ENCODE measurements at places on chromosomes 3 and 15. TPM values are rescaled to one million over a fixed set of nuclear protein-coding genes. Genes with fewer than 3 reads are reported as not detected.

DNA sequence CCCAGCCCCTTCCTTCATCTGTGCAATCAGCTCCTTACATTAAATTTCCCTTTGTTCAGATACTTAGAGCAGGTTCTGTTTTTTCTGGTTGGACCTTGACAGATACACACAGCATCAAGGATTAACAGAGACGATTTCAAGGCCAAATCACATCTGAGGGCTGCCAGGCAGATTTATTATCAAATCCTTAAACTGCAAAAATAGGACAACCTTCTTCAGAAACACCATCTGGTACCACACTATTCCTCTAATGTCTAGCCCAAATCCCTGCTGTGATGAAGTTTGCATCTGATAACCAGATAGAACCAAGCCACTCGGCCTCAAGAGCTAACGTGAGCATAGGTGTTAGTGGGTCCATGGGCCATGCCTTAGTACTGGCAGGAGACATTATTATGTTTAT is 250.7 kb upstream of the PROK2 start:
- H3K36me3 ChIP-seq, result no peaks in the 10 kb centered on the region
- H3K27ac ChIP-seq, result no peak overlapping the region
- peaks cover 27% of the 10 kb centered on the region for H3K4me1 ChIP-seq
- DNase-seq, result no peak
- no peaks in the 10 kb centered on the region for H3K27me3 ChIP-seq

- H3K36me3 ChIP-seq, result no peaks in the 10 kb centered on the region
- H3K27ac ChIP-seq, result no peak overlapping the region
- DNase-seq, result no peak
- no peaks in the 10 kb centered on the region for H3K27me3 ChIP-seq
Measured at GRCh38 chr15:98202256-98202655, 241.8 kb downstream of the ARRDC4 start.

- no peak for DNase-seq
- H3K27me3 ChIP-seq, result peaks cover 21% of the 10 kb centered on the region
- no peak overlapping the region for H3K27ac ChIP-seq
- H3K36me3 ChIP-seq, result no peaks in the 10 kb centered on the region
- no peak overlapping the region for H3K4me3 ChIP-seq
- peaks cover 5% of the 10 kb centered on the region for H3K4me1 ChIP-seq
Measured at GRCh38 chr3:10555263-10555662, 49.9 kb upstream of the ATP2B2 start.

GRCh38 chr3:108475220-108475782 is 35.1 kb downstream of the MYH15 start:
- no peaks in the 10 kb centered on the region for H3K36me3 ChIP-seq
- H3K4me1 ChIP-seq, result no peaks in the 10 kb centered on the region
- no peak for DNase-seq
- no peak overlapping the region for H3K4me3 ChIP-seq
- no peaks in the 10 kb centered on the region for H3K27me3 ChIP-seq

- H3K36me3 ChIP-seq, result no peaks in the 10 kb centered on the region
- DNase-seq, result no peak
- no peak overlapping the region for H3K27ac ChIP-seq
Measured at GRCh38 chr3:79103307-79103706, 664.5 kb downstream of the ROBO1 start.

- no peak for DNase-seq
- H3K27me3 ChIP-seq, result no peaks in the 10 kb centered on the region
- H3K27ac ChIP-seq, result no peak overlapping the region
- no peaks in the 10 kb centered on the region for H3K36me3 ChIP-seq
- H3K4me3 ChIP-seq, result no peak overlapping the region
- peaks cover 5% of the 10 kb centered on the region for H3K4me1 ChIP-seq
Measured at GRCh38 chr15:55789066-55789660, 46.2 kb upstream of the PRTG start.

DNA sequence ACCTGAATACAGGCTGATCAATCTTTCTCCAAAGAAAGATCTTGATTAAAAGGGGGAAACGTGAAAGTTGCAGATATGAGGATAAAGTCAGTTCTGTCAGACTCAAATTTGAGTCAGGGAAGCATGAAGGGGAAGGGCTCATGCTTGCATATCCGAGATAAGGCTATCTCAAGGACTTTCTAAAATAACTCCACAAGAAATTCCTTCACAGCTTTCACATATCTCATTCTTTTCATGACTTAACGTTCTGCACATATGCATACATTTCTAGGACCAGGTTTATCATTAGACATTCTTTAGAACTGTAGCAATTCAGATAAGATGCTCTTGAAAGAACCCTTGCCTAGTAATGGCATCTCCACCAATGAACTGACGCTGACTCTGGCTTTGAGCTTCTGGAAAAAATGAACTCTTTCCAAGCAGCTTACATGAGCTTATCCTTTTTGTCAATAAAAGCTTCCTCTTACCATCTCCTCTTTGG is 15.9 kb downstream of the SH3GL3 start:
- no peak for DNase-seq
- no peak overlapping the region for H3K4me3 ChIP-seq
- no peaks in the 10 kb centered on the region for H3K36me3 ChIP-seq
- no peaks in the 10 kb centered on the region for H3K27me3 ChIP-seq
- no peak overlapping the region for H3K27ac ChIP-seq
- H3K4me1 ChIP-seq, result no peaks in the 10 kb centered on the region

DNA sequence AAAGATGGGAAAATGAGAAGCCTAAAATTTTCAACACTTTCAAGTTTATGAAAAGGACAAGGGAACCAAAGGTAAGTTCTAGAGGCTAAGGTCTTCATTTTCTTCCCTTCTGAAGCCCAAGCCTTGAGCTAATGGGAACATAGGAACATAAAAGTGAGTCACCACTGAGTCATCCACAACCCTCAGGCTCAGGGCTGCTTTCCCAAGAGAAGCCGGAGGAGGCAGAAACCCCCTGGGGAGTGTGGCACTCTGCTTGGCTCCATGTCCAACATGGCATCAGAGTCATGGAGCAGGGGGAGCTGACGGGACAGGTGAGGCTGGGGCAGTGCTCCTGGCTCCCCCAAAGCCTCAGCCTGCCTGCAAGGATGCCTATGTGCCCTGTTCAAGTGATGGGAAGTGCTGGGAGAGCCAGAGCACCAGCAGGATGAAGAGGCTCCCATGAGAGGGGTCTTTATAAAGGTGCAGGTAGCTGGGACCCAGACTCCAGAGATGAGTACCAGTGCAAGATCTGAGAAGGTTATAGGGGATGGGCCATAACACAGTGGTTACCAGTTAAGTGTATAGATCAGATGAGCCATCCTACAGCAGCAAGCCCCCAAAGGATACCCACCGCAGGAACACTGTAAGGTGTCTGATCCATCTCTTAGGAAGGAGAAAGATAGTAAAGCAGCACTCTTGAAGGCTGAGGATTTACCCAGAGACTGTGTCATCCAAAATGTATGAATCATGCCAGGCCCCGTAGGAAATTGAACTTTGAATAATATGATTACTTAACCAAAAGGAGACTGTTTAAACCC is 31.8 kb upstream of the RYR3 start:
- no peaks in the 10 kb centered on the region for H3K36me3 ChIP-seq
- no peaks in the 10 kb centered on the region for H3K27me3 ChIP-seq
- H3K4me1 ChIP-seq, result no peaks in the 10 kb centered on the region
- no peak overlapping the region for H3K4me3 ChIP-seq

GRCh38 chr3:72818905-72819304 is 29.3 kb downstream of the SHQ1 start:
- no peak overlapping the region for H3K27ac ChIP-seq
- peaks cover 3% of the 10 kb centered on the region for H3K4me1 ChIP-seq
- no peaks in the 10 kb centered on the region for H3K27me3 ChIP-seq
- no peak for DNase-seq
- no peak overlapping the region for H3K4me3 ChIP-seq
- peaks cover 9% of the 10 kb centered on the region for H3K36me3 ChIP-seq

- H3K4me1 ChIP-seq, result no peaks in the 10 kb centered on the region
- no peak overlapping the region for H3K4me3 ChIP-seq
- no peaks in the 10 kb centered on the region for H3K36me3 ChIP-seq
- no peak overlapping the region for H3K27ac ChIP-seq
Measured at GRCh38 chr3:157067114-157067513, 92.8 kb downstream of the CCNL1 start.

DNA sequence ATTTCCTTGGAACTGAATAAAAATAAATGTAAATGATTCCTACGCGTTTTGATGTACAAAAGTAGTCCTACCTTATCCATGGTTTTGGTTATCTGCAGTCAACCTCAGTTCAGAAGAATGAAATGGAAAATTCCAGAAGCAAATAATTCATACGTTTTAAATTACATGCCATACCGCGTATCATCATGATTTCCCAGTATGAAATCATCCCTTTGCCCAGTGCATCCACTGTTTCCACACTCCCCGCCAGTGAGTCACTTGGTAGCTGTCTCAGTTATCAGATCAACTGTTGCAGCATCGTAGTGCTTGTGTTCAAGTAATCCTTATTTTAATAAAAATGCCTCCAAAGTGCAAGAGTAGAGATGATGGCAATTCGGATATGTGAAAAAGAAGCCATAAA is 9.1 kb upstream of the MFSD1 start:
- H3K4me1 ChIP-seq, result no peaks in the 10 kb centered on the region
- no peak overlapping the region for H3K4me3 ChIP-seq
- no peak overlapping the region for H3K27ac ChIP-seq
- H3K36me3 ChIP-seq, result no peaks in the 10 kb centered on the region

DNA sequence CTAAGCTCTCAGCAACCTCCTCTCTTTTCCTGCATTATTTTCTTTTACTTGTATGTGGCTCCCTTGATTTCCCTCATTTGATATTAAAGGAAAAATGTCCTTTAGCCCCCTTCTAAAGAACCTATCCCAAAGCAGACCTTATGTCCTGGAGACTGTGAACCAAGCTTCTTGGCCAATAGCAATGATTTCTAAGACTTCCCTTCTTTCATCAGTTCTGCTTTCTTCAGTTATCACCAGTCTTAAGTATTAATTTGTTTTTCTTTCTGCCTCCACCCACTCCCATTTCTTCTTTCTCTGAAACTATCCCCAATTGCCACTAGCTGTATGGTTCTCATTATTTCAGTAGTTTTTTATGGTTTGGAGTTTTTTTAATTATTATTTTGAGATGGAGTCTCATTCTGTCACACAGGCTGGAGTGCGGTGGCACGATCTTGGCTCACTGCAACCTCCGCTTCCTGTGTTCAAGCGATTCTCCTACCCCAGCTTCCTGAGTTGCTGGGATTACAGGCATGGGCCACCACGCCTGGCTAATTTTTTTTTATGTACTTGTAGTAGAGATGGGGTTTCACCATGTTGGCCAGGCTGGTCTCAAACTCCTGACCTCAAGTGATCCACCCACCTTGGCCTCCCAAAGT is 12.1 kb downstream of the TMOD3 start:
- peak; percentile 70 for DNase-seq
- peak overlapping the region; percentile 18 for H3K4me3 ChIP-seq
- peaks cover 61% of the 10 kb centered on the region for H3K4me1 ChIP-seq
- no peaks in the 10 kb centered on the region for H3K27me3 ChIP-seq
- H3K27ac ChIP-seq, result peak overlapping the region; percentile 78

- no peaks in the 10 kb centered on the region for H3K36me3 ChIP-seq
- no peaks in the 10 kb centered on the region for H3K27me3 ChIP-seq
- no peak for DNase-seq
- H3K4me1 ChIP-seq, result peaks cover 21% of the 10 kb centered on the region
Measured at GRCh38 chr3:25783661-25784512, 644 bp upstream of the NGLY1 start.

DNA sequence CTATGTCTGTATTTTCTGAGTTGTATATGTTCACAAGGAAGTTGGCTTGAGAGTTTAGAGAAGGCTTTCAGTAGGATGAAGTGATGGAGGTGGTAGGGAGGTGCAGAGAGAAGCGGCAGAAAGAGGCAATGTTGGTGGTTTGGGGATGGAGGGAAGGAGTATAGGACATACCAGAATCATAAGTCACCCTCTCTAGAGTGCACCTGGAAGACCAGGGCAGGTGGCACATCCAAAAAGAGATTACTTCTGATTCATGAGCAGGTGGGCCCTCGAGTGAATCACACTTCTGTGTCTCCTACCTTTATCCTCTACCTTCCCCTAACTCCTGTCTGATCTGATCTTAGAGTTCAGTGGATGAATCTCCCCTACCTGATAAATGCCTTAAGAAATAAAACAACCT is 41.8 kb upstream of the MRPL3 start:
- H3K27ac ChIP-seq, result no peak overlapping the region
- H3K36me3 ChIP-seq, result no peaks in the 10 kb centered on the region
- DNase-seq, result no peak
- H3K4me1 ChIP-seq, result no peaks in the 10 kb centered on the region
- H3K27me3 ChIP-seq, result no peaks in the 10 kb centered on the region

GRCh38 chr3:49428752-49429080 is 408 bp downstream of the NICN1 start:
- no peaks in the 10 kb centered on the region for H3K36me3 ChIP-seq
- no peak for DNase-seq
- H3K27me3 ChIP-seq, result no peaks in the 10 kb centered on the region
- peak overlapping the region; percentile 92 for H3K27ac ChIP-seq
- H3K4me1 ChIP-seq, result no peaks in the 10 kb centered on the region

- H3K36me3 ChIP-seq, result no peaks in the 10 kb centered on the region
- DNase-seq, result no peak
- H3K4me1 ChIP-seq, result no peaks in the 10 kb centered on the region
- H3K27me3 ChIP-seq, result no peaks in the 10 kb centered on the region
- H3K27ac ChIP-seq, result no peak within 1 kb of the TSS
Measured at GRCh38 chr15:42020713-42021273, at the start of gene PLA2G4E. PLA2G4E (minus strand) TSS chr15:42021042; CDS start chr15:42021030, 12 bp downstream.

GRCh38 chr3:23071296-23071695 is 131.8 kb upstream of the UBE2E2 start:
- H3K36me3 ChIP-seq, result no peaks in the 10 kb centered on the region
- no peaks in the 10 kb centered on the region for H3K27me3 ChIP-seq
- H3K27ac ChIP-seq, result no peak overlapping the region
- no peak overlapping the region for H3K4me3 ChIP-seq
- no peak for DNase-seq
- H3K4me1 ChIP-seq, result no peaks in the 10 kb centered on the region

Gene TP63
- 1.7 TPM for total RNA-seq

Gene ADAMTSL3
- 11.7 TPM for total RNA-seq

Gene WDR49
- total RNA-seq, result 1.0 TPM

Gene AP3B2
- 0.82 TPM for total RNA-seq

Gene ACTRT3
- 2.6 TPM for total RNA-seq

Gene CGNL1
- total RNA-seq, result 31.2 TPM

Gene LMOD3
- 0.18 TPM for total RNA-seq

Gene WNT5A
- total RNA-seq, result 16.8 TPM

Gene WDR72
- 0.94 TPM for total RNA-seq

Gene TMCO5A
- total RNA-seq, result not detected
